Dermis lymphatic vessel endothelial cell (primary cell): ENCODE measurements at places on chromosomes 11 and 22. TPM values are rescaled to one million over a fixed set of nuclear protein-coding genes. Genes with fewer than 3 reads are reported as not detected.

Gene RTN4RL2
- 0.11 TPM in 1 of 2 replicates, not detected in the other for total RNA-seq

Gene C11orf52
- 0.52 and 0.54 TPM in 2 replicates for total RNA-seq

Gene C22orf42
- total RNA-seq: not detected in 2 replicates

Gene KCTD17
- total RNA-seq: 53.2 and 82.8 TPM in 2 replicates

Gene YPEL1
- total RNA-seq: 4.0 TPM in 2 replicates

Gene OR10D3
- total RNA-seq: not detected in 2 replicates

Gene GNAZ
- total RNA-seq: 0.22 and 0.52 TPM in 2 replicates

Gene OR52I2
- not detected in 2 replicates for total RNA-seq

Gene PPP1R14B
- total RNA-seq: 89.6 and 110 TPM in 2 replicates

Gene ANO9
- total RNA-seq: 0.69 and 0.76 TPM in 2 replicates

Gene RAPSN
- 0.09 and 0.22 TPM in 2 replicates for total RNA-seq

Gene OR52R1
- not detected in 2 replicates for total RNA-seq

Gene GAL3ST1
- under 0.01 TPM in 1 of 2 replicates, not detected in the other for total RNA-seq

Gene MMP12
- not detected in 2 replicates for total RNA-seq

Gene LRRC74B
- total RNA-seq: not detected in 2 replicates

Gene MYOD1
- not detected in 2 replicates for total RNA-seq

Gene CHRNA10
- total RNA-seq: 0.33 and 0.43 TPM in 2 replicates

Gene CSF2RB
- total RNA-seq: 1.5 and 3.4 TPM in 2 replicates

Gene KDELR3
- total RNA-seq: 18.1 and 28.8 TPM in 2 replicates

Gene CCDC188
- 3.7 and 5.2 TPM in 2 replicates for total RNA-seq

Gene PLEKHA7
- total RNA-seq: 1.3 and 2.7 TPM in 2 replicates

Gene MUC5AC
- not detected in 2 replicates for total RNA-seq

Gene SPDYC
- not detected in 2 replicates for total RNA-seq

Gene SDF2L1
- total RNA-seq: 35.9 and 50.3 TPM in 2 replicates

Gene C11orf42
- not detected in 2 replicates for total RNA-seq

Gene TRPC6
- 10.3 and 44.4 TPM in 2 replicates for total RNA-seq

Gene SLC22A25
- total RNA-seq: not detected in 2 replicates

Gene HTR3A
- not detected in 2 replicates for total RNA-seq

Gene ARHGAP20
- total RNA-seq: 0.11 and 0.86 TPM in 2 replicates

Gene FXYD2
- 0.98 and 1.2 TPM in 2 replicates for total RNA-seq

Gene PARVG
- 0.11 and 0.52 TPM in 2 replicates for total RNA-seq

Gene SERPIND1
- not detected in 2 replicates for total RNA-seq

Gene NUDT8
- 3.6 and 5.4 TPM in 2 replicates for total RNA-seq

Gene HBD
- not detected in 2 replicates for total RNA-seq

Gene TEAD1
- 26.9 and 29.1 TPM in 2 replicates for total RNA-seq
